ENCODE measurements at places on chromosomes 7 and 10.

DNA sequence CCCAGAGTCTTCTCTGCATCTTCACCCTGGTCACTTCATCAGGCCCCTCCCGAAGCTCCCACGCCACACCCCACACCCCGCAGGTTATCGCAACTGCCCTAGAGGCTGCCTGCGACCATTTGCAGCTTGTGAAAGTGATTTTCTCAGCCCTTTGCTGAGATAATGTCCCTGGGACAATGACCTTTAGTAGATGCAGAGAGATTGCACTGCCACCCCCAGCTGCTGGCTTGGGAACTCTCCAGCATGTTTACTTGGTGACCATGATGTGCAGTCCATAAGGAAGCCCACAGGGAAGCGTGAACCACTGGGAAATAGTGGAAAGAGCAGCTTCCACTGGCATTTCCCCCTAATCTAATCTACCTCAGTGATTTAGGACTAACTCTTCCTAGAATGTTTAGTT is 97.3 kb downstream of the WNT2 start:
- DNase-seq: no peak
- H3K36me3 ChIP-seq: no peaks in the 10 kb centered on the region
- no peak overlapping the region for H3K27ac ChIP-seq

- no peaks in the 10 kb centered on the region for H3K4me1 ChIP-seq
- H3K4me3 ChIP-seq: no peak overlapping the region
- DNase-seq: no peak
- H3K36me3 ChIP-seq: no peaks in the 10 kb centered on the region
- no peaks in the 10 kb centered on the region for H3K27me3 ChIP-seq
These were observed 336.3 kb downstream of the PPP1R3A start for GRCh38 chr7:113582471-113582870.

DNA sequence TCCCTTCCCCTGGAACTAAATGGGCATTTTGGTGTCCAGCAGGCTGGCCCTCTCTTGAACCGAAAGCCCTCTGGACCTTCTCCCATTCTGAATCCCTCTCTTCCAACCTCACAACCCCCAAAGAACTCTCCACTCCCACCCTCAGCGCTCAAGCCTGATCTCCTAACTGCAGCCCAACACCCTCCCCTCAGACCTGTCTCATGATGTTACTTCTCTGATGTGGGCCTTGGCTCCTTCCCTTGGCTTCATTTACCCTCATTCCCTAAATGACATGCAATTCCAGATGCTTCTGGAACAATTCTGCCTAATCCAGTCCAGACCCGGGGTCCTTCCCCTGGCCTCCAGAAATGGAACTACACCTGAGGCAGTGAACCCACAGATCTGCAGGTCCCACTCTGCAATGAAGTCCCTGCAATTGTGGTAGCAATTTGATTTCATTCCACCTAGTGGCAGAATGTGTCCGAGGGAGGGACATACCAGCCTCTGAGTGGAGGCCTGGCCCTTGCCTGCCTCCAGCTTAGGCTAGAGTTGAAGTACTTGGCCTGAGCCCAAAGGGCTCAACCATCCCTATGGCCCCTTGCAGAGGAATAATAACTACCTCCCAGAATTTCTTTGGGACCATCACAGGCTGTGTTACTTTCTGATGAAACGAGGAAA is 4.1 kb upstream of the CEP41 start:
- no peaks in the 10 kb centered on the region for H3K27me3 ChIP-seq
- H3K27ac ChIP-seq: no peak overlapping the region
- DNase-seq: no peak
- no peaks in the 10 kb centered on the region for H3K36me3 ChIP-seq
- H3K4me1 ChIP-seq: peaks cover 12% of the 10 kb centered on the region

DNA sequence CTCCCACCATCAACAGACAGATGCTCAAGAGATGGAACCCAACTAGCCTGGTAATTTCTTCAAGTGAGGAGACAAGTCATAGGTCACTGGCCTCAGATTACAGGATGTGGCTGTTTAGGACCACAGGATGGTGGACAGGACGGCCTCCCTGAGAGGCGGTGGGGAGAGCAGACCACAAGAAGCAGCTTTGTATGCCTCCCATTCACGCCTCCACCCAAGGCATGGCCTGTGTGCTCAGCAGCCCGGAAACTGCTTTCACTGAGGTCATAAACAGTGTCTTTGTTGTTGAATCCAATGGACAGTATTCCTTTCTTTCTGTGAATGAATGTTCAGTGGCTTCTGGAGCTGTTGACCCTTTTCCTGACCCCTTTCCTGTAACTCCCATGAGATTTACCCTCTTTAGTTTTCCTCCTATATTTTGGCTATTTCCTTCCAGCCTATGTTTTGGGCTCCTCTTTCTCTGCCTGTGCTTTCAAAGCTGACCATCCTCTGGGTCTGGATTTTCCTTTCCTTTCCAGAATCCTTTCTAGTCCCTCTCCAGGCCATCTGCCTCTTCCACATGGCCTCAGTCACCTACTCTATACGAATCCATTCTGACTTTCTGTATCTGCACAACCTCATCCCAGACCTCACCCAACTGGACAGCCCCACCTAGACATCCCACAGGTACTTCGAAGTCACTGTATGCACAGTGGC is 32.4 kb upstream of the INPP5F start:
- no peaks in the 10 kb centered on the region for H3K36me3 ChIP-seq
- H3K27me3 ChIP-seq: no peaks in the 10 kb centered on the region
- no peak for DNase-seq
- no peak overlapping the region for H3K27ac ChIP-seq

DNA sequence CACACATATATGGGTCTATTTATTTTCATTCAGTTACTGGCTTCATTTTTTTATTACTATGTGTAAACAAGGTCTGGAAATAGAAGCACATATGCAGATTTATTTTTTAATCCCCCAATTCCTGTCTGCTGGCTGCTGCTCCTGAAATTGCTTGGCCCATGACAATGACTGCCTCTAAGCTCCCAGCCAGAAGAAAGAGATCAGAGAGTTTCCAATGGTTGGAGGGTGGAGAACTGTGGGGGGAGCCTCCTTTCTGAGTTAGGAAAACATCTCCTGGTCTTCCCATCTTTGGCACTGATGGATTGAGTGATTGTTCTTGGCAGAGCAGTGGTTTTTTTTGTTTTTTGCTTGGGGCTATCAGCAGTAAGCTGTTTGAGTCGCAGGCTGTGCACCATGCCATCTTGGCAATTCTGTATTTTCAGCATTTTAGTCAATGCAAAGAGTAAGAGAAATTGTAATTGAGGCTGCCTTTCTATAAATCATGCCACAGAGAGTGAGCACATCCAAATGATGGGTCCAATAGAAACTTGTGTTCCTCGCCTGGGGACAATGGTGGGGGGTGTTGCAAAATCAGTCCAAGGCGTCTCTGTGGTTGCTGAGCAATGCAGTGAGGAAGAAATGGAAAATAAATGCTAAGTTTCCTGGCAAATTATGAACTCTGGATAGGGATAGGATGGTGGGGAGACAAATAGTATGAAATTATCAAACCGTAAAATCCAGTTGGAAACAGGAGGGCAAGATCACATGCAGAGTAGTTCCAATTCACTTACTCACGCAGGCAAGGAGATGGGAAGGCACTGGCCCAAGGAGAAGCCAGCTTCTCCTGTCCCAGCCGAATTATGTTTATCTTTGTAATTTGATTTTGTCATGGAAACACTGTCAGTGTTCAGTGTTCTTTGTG is 382.4 kb downstream of the SORCS3 start:
- H3K4me1 ChIP-seq: no peaks in the 10 kb centered on the region
- DNase-seq: no peak
- H3K27ac ChIP-seq: no peak overlapping the region
- no peaks in the 10 kb centered on the region for H3K36me3 ChIP-seq

- H3K27me3 ChIP-seq: no peaks in the 10 kb centered on the region
- no peaks in the 10 kb centered on the region for H3K4me1 ChIP-seq
- DNase-seq: no peak
- no peaks in the 10 kb centered on the region for H3K36me3 ChIP-seq
- no peak overlapping the region for H3K27ac ChIP-seq
These were observed 12.1 kb downstream of the ENTPD1 start for GRCh38 chr10:95767884-95768556.

DNA sequence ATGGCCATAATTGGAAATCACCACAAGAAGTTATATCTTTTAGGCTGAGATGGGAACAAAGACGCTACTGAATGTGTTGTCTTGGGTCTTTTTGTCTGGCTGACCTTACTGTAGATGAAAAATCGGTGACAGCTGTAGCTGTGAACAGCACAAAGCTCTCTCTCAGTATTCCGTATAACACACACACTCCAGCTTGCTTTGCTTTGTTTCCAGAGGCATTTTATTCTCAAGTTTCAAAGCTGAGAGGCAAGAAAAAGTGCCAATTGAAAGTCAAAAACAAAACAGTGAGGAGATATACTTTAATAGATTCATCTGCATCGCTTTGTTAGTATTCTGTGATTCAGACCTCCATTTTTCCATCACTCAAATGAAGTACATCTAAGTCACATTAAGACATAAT is 39.6 kb upstream of the CABCOCO1 start:
- H3K27me3 ChIP-seq: no peaks in the 10 kb centered on the region
- no peak for DNase-seq
- no peak overlapping the region for H3K27ac ChIP-seq
- no peaks in the 10 kb centered on the region for H3K36me3 ChIP-seq
- H3K4me1 ChIP-seq: no peaks in the 10 kb centered on the region

GRCh38 chr10:103067484-103067883 is 125.6 kb downstream of the NT5C2 start:
- no peak for DNase-seq
- no peaks in the 10 kb centered on the region for H3K27me3 ChIP-seq
- peaks cover 18% of the 10 kb centered on the region for H3K4me1 ChIP-seq
- H3K36me3 ChIP-seq: no peaks in the 10 kb centered on the region

- H3K4me1 ChIP-seq: no peaks in the 10 kb centered on the region
- no peak for DNase-seq
- H3K27me3 ChIP-seq: no peaks in the 10 kb centered on the region
These were observed 59.2 kb downstream of the MAPK8 start for GRCh38 chr10:48365668-48366067.

GRCh38 chr7:50825465-50825864 is 42.8 kb upstream of the GRB10 start:
- no peak overlapping the region for H3K4me3 ChIP-seq
- no peaks in the 10 kb centered on the region for H3K27me3 ChIP-seq
- no peaks in the 10 kb centered on the region for H3K36me3 ChIP-seq
- no peaks in the 10 kb centered on the region for H3K4me1 ChIP-seq
- no peak for DNase-seq
- H3K27ac ChIP-seq: no peak overlapping the region

GRCh38 chr7:131231381-131232220 is 96.1 kb upstream of the MKLN1 start:
- peak overlapping the region; percentile 60 for H3K27ac ChIP-seq
- H3K36me3 ChIP-seq: no peaks in the 10 kb centered on the region
- H3K4me1 ChIP-seq: peaks cover 28% of the 10 kb centered on the region

DNA sequence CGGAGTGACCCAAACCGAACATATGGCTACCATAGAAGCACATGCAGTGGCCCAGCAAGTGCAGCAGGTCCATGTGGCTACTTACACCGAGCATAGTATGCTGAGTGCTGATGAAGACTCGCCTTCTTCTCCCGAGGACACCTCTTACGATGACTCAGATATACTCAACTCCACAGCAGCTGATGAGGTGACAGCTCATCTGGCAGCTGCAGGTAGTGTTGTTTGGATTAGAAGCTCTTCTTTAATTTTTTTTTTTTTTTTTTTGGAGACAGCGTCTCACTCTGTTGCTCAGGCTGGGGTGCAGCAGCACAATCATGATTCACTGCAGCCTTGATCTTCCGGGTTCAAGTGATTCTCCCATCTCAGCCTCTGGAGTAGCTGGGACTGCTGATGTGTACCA is 45.8 kb downstream of the NRF1 start:
- H3K27me3 ChIP-seq: no peaks in the 10 kb centered on the region
- no peak for DNase-seq
- no peak overlapping the region for H3K4me3 ChIP-seq

- H3K27me3 ChIP-seq: no peaks in the 10 kb centered on the region
- H3K4me1 ChIP-seq: peaks cover 28% of the 10 kb centered on the region
- no peak for DNase-seq
- no peaks in the 10 kb centered on the region for H3K36me3 ChIP-seq
These were observed 787 bp upstream of the PLEKHA1 start for GRCh38 chr10:122373721-122374120.

- no peak overlapping the region for H3K4me3 ChIP-seq
- no peaks in the 10 kb centered on the region for H3K27me3 ChIP-seq
- H3K27ac ChIP-seq: no peak overlapping the region
- no peaks in the 10 kb centered on the region for H3K4me1 ChIP-seq
- H3K36me3 ChIP-seq: no peaks in the 10 kb centered on the region
These were observed 61.2 kb upstream of the WNT16 start for GRCh38 chr7:121267612-121268011.

DNA sequence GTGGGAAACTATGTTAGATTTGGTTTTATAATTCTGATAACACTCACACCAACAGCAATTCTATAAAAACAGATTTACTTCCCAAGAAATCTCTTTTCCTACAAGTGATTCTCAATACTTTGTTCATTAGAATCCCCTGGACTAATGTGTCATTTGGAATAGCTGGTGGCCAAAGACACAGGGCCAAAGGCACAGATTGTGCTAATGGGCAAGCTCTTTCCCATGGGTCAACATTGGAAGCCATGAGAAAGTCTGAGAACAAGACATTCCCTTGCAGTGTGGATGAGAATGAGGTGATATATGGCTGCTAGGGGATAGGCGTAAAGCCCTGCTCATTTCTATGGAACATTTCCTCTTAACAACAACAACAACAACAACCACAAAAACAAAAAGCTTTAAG is 153.8 kb downstream of the AMPH start:
- no peak overlapping the region for H3K4me3 ChIP-seq
- no peaks in the 10 kb centered on the region for H3K36me3 ChIP-seq
- H3K27me3 ChIP-seq: no peaks in the 10 kb centered on the region
- H3K27ac ChIP-seq: no peak overlapping the region
- DNase-seq: no peak

DNA sequence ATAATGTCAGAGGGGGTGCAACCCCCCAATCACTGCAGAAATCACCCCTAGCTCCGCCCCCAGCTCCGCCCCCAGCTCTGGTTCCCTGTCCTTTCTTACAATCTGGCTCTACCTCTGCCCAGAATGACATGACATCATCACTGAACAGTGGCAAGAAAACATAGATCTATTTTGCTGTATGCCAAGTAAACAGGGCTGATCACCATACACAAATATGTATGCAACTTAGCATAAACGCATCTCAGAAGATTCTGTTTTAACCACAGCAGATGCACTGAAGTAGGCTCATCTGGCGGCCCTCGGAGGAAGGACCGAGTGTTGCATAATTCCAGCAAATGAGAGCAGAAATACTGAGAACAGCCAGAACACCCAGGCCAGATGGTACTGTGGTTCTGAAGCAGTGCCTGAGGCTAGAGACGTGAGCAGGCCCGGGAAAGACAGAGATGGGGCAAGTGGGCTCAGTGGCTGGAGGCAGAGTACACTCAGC is 293.3 kb upstream of the KLF14 start:
- no peak overlapping the region for H3K27ac ChIP-seq
- H3K4me1 ChIP-seq: peaks cover 77% of the 10 kb centered on the region
- no peak overlapping the region for H3K4me3 ChIP-seq

DNA sequence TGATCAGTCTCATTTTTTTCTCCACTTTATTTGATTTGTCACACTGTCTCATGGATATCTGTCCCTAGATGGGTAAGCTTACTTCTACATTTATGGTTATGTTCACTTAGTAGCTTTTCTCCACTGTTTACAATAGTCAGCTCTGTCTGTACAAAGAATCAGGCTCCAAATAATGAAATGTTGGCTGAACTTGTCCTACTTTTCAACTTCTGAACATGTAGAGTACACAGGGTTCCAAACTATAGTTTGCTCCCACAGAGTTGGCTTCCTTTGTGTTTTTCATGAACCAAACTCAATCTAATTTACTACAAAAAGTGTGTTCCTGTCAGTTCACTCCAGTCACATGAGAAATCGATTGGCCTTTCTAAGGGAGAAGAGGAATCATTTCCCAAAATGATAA is 175.0 kb downstream of the CCDC71L start:
- no peak overlapping the region for H3K4me3 ChIP-seq
- no peaks in the 10 kb centered on the region for H3K27me3 ChIP-seq
- H3K27ac ChIP-seq: no peak overlapping the region
- H3K4me1 ChIP-seq: no peaks in the 10 kb centered on the region
- DNase-seq: no peak

All from CD8-positive, alpha-beta memory T cell (primary cell).